ENCODE measurements at places on chromosomes 16 and 17.
A peak's percentile ranks its signal among the peaks of the same experiment; 100 is the strongest.

GRCh38 chr17:10754861-10755591, 25.2 kb upstream of the TMEM220 start:
- peak; percentile 87 for DNase-seq

DNA sequence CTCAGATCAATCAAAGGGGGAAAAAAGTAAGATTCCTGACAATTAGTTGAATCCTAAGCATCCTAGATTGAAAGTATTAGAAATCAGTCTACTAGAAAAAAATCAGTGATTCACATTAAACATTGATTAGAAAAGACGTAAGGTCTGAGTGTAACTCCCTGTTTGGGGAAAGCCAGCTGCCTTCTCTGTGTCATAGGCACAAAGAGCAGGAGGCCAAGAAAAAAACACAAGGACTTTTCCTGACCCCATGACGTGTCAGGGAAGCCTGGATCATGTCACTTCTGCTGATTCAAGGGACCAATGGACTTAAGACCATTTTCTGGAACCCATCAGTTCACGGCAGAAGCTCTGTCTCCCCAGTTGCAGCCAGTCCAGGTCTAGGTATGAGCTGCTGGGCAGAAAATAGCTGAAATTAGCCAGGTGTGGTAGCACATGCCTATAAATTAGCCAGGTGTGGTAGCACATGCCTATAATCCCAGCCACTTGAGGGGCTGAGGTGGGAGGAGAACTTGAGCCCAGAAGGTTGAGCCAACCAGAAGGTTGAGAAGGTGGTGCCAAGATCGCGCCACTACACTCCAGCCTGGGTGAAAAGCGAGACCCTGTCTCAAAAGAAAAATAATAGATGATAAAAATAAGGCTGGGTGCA, 35.9 kb downstream of the RANBP10 start:
- no peak for DNase-seq

DNA sequence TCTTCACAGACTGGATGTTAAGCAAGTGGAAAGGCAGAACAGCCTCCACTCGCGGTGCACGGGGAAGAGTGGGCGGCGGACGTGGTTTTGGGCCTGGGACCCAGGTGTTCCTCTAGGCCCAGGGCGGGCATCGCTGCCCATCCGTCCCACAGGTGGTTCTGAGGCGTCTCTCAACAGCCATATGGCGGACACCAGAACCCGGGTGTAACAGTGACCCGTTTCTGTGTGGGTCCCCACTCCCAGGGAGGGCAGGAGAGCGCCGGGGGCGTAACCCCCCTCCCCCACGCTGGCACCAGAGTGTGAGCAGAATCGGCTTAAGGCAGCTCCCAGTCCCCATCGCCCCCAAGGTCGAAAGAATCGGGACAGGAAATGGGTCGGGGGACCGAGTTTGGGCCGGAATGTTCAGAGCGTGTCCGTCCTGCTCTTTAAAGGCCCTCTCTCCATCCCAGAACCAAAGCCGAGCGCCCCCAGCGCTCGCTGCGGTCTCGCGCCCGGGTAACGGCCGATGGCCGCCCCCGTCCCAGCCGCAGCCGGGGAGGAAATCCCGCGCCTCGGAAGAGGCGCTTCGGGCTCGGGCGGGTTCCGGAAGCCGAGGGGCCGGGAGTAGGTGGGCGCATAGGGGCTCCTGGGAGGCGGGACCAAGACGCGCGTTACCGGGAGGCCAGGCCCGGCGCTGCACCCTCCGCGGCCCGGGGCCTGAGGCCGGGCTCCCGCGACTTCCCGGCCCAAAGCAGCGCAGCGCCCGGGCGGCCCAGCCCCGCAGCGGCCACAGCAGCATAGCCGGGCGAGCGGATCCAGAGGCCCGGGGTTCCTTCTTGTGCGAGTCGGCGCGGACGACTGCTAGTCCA, at the start of gene TK2:
Gene TK2 (minus strand): TSS at position 839 of the 848 bp plus-strand sequence. CDS start 61 bp downstream, at position 778.
- peak; percentile 74 for DNase-seq

DNA sequence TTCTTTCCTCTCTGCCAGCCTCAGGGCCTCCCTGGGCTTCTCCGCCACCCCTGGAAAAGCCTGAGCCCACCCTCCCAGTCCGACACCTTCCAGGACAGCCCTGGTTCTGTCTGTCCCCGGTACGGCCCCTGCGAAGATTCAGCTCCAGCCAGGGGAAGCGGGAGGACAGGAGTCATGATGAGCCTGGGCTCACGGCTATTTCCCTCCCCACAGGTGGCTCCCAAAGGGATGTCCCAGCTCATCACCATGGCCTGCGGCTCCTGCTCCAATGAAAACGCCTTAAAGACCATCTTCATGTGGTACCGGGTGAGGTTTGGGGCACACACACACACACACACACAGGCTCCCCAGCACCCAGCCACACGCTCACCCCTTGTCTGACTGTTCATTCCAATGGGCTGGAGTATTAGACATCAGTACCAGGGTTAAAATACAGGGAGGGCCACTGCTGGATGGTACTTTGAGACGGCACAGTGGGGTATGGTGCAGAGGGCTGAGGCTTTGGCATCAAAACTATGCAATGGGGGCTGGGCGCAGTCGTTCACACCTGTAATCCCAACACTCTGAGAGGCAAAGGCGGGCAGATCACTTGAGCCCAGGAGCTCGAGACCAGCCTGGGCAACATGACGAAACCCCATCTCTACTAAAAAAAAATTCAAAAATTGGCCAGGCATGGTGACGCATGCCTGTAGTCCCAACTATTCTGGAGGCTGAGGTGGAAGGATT, 32.8 kb downstream of the TMEM186 start:
- peak; percentile 44 for DNase-seq

DNA sequence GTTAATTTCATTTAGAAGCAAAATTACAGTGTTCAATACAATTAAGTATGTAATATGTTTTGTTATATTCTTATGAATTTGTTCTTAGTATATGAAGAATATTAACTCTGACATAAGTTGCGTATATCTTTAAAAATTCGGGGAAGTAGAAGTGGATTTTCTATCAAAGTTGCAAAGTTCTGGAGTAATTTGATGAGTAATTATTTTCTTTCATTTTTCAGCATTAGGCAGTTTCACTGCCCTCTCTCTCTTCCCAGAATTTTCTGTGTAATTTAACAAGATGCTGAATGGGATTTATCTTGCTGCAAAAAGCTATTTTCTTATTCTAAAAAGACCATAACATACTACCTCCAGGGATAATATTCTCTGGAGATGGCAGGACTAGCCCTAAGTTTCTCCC, 8.9 kb upstream of the CCL18 start:
- DNase-seq, result no peak

DNA sequence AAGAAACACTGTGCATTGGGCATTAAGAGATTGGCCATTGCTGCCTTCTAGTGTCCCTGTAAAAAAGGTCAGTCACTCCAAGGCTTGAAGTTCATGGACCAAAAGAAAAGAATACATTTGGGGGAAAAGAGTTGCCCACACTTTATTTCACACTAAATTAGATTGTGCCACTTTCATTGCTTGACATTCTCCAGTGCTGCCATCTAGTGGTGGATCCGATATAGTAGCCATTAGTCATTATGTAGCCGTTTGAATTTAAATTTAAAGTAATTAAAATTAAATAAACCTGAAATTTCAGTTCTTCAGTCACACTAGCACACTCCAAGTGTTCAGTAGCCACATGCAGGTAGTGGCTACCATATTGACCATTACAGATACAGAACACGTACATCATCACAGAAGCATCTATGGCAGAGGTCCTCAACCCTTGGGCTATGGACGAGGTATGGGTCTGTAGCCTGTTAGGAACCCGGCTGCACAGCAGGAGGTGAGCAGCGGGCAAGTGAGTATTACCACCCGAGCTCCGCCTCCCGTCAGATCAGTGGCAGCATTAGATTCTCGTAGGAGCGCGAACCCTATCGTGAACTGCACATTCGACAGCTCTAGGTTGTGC, 21.9 kb upstream of the CDH5 start:
- DNase-seq, result no peak

- no peak for DNase-seq
Observed at GRCh38 chr17:81153340-81153803, 11.9 kb upstream of the PVALEF start.
